Panc1 (cell line): ENCODE measurements at places on chromosomes 1 and 21. TPM values are rescaled to one million over a fixed set of nuclear protein-coding genes. Genes with fewer than 3 reads are reported as not detected.

Gene FALEC
- total RNA-seq: 1.0 TPM

Gene KCNJ9
- not detected for total RNA-seq

Gene ATP1B1
- 118 TPM for total RNA-seq

Gene ACTL8
- not detected for total RNA-seq

Gene LCE1E
- total RNA-seq: not detected

Gene HJV
- not detected for total RNA-seq

Gene ITLN2
- not detected for total RNA-seq

Gene DNM3
- total RNA-seq: 0.46 TPM

Gene SMG7
- 65.2 TPM for total RNA-seq

Gene PTAFR
- total RNA-seq: 0.13 TPM

Gene MRPL24
- 80.4 TPM for total RNA-seq

Gene ALPL
- total RNA-seq: 0.82 TPM

Gene FHAD1
- total RNA-seq: 0.23 TPM

Gene CD247
- total RNA-seq: 0.44 TPM

Gene DNAH14
- 47.0 TPM for total RNA-seq

Gene AGBL4
- not detected for total RNA-seq

Gene INTS7
- 35.5 TPM for total RNA-seq

Gene COL11A1
- 106 TPM for total RNA-seq

Gene VSIG8
- not detected for total RNA-seq

Gene SPRR4
- total RNA-seq: not detected

Gene CR1L
- not detected for total RNA-seq

Gene TTC34
- total RNA-seq: 1.5 TPM

Gene CRNN
- total RNA-seq: not detected

Gene NR5A2
- 4.3 TPM for total RNA-seq

Gene C1orf87
- not detected for total RNA-seq

Gene TRABD2B
- total RNA-seq: not detected

Gene OLIG1
- 0.21 TPM for total RNA-seq

Gene OR2T29
- not detected for total RNA-seq

Gene RHD
- not detected for total RNA-seq

Gene FAM151A
- not detected for total RNA-seq

Gene CHI3L2
- 0.77 TPM for total RNA-seq

Gene S100A7
- total RNA-seq: not detected

Gene C4BPB
- total RNA-seq: 0.62 TPM
